Left ventricle myocardium inferior (tissue), 1 donor: ENCODE measurements at places on chromosomes 7 and 10. TPM values are rescaled to one million over a fixed set of nuclear protein-coding genes. Genes with fewer than 3 reads are reported as not detected.

- no peak for DNase-seq
Observed at GRCh38 chr10:87695074-87695473, 35.4 kb downstream of the PAPSS2 start.

DNA sequence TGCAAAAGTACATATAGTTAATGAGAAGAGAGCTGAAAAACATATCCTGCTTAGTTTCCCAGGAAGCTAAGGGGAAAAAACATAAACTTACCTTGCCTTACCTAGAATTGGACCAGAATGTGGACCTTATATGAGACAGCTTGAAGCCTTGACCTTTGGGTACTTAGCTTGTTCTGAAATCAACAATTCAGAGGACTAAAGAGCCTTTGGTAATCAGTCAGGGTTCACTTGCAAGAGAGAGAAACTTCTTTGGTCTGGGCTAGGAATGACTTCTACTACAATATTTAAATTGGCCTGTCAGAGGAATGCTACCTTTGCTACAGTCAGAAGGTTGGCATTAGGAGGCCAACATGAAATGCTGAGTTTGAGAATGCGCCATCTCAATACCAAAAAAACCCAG, 24.9 kb downstream of the SAMD8 start:
- DNase-seq = no peak

OR6B1 gene
- total RNA-seq = not detected

DNA sequence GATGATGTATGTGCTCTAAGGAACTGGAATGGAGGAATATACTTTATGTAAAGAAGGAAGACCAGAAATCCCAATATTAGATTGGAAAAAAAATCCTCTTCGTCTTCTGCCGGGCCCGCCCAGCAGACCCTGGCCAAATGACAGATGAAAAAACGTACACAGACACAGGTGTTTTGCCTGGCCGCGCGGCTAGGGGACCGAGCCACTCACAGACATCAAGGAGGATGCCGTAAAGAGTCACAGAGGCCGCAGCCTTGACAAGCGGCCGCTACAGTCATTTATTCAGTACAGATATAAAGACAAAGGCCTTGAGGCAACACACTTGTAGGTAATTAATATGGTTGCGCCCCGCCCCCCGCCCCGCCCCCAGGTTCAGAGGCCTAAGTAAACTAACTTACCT, 594.1 kb downstream of the GRM8 start:
- no peak for DNase-seq

GRCh38 chr10:22988581-22989360, 60.9 kb downstream of the ARMC3 start:
- DNase-seq = peak; percentile 27

DNA sequence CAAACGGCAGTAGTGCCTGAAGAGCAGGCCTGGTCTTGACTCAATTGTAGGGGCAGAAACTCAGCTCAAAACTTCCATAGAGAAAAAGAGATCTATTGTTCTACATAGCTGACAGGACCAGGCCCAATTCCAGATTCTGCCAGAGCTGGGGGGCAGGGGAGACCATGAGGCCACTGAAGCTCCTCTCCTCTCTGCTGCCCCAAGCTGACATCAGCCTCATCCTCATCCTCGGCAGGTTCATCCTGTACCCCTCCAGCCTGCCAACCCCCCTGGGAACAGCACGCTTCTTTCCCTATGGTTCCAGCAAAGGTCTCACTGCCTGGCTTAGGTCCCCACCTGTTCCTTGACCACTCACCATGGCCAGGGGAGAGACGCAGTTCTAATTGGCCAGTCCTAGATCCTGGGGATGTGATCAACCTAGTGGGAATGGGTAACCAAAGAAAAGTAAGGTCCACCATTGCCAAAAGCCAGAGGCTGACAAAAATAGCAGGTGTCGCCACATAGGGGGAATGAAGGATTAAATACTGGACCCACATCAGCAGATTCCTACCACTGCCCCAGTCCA, 42.9 kb downstream of the CCDC3 start:
- no peak for DNase-seq

LIPK gene
- not detected for total RNA-seq

- DNase-seq = no peak
Observed at GRCh38 chr7:12107841-12108254, 103.2 kb upstream of the TMEM106B start.

- no peak for DNase-seq
Observed at GRCh38 chr10:27536437-27536836, 32.3 kb downstream of the RAB18 start.

MOGAT3 gene
- total RNA-seq = not detected

- no peak for DNase-seq
Observed at GRCh38 chr7:43615558-43616145, 32.7 kb downstream of the STK17A start.
